ENCODE measurements at places on chromosomes 6 and 20.

GRCh38 chr20:62511915-62512610 is 36.3 kb upstream of the GATA5 start:
- DNase-seq, result no peak

GRCh38 chr6:13334953-13335352 is 6.6 kb upstream of the TBC1D7 start:
- DNase-seq, result no peak

GRCh38 chr20:14062786-14063185 is 67.5 kb downstream of the MACROD2 start:
- DNase-seq, result no peak

DNA sequence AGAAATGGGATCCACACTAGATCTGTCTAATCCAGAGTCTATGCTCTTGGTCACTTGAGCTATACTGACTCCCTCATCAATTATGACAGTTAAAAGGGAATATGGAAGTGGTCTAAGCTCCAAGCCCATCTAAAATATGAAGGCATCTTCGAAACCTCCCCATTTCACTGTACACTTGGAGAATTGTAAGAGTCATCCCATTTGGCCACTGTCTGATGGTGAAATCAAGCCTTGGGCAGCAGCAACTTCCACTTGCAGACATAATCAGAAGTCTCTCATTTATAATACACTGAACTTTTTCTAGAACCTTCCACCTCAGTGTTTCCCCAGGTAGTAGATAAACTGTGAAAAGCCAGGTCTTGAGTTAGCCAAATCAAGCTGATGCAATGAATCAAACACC is 26.3 kb upstream of the UBR2 start:
- DNase-seq, result no peak

- DNase-seq, result no peak
These were observed 129.3 kb downstream of the ARID1B start for GRCh38 chr6:156906451-156906850.

- no peak for DNase-seq
These were observed 23.1 kb downstream of the VPS52 start for GRCh38 chr6:33248643-33248931.

GRCh38 chr6:133937909-133938308 is 15.1 kb upstream of the TBPL1 start:
- DNase-seq, result no peak

All from GM12892 (cell line).